Eye (tissue), 1 donor: ENCODE measurements at places on chromosomes 12 and 14.

DNA sequence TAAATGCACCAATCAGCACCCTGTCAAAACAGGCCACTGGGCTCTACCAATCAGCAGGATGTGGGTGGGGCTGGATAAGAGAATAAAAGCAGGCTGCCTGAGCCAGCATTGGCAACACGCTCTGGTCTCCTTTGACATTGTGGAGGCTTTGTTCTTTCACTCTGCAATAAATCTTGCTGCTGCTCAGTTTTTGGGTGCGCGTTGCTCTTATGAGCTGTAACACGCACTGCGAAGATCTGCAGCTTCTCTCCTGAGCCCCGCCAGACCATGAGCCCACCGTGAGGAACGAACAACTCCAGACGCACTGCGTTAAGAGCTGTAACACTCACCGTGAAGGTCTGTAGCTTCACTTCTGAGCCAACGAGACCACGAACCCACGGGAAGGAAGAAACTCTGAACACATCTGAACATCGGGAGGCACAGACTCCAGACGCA, 8.4 kb upstream of the PIANP start:
- DNase-seq: no peak

DNA sequence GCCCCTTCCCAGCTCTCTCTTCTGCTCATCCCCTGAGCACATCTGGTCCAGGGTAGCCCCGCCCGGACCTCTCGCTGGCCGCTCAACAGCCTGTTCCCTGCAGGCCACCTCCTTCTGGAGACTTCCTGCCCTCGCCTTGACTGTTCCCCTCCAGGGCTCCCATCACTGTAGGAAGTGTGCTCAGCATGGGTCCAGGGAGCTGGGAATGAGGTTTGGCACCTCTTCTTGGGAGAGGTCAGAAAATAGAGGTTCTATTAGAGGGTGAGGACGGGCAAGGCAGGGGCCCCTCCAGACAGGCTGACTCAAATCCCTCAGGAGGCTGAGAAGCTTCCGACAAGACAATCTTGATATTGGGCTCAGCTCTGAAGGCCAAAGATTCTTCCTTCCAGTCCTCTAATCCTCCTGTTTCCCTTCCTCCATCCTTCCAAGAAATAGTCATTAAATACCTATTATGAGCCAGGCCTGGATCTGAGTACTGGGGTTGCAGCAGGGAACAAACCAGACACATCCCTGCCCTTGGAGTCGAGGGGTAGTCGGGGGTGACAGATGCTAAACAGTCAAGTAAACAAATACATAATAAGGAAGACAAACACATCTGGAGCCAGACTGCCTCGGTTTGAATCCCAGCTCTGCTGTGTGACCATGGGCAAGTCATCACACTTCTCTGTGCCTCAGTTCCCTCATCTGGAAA, 30.6 kb downstream of the CMKLR1 start:
- DNase-seq: no peak

DNA sequence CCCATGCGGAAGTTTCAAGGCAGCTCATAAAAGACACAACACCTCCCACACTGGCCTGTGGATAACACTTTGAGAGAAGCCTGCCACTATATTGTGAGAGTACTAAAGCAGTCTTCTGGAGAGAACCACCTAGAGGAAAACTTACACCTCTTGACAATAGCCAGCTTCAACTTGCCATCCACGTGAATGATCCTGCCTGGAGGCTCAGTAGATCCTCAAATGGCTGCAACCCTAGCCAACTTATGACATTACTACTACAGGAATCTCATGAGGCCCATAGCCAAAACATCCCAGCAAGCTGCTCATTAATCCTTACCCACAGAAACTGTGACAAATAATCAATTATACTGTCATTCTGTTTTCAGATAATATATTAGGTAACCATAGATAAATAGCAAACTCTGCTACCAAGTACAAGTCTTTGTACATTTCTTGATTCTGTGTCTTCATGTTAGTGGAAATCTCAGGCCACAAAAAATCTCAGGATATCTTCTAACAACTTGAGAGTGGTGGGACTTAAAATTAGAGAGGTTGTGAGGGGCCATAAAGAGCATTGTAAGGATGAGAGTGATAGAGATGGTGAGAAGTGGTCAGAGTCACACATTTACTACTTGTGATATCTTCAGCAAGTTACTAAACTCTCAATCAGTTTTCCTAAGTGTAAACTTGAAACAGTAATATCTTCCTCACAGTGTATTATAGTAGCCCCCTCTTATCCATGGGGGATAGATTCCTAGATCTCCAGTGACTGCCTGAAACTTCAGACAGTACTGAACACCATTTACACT, 368.0 kb downstream of the C12orf50 start:
- no peak for DNase-seq

- no peak for DNase-seq
Observed at GRCh38 chr12:89547101-89547500, 21.3 kb upstream of the POC1B start.

DNA sequence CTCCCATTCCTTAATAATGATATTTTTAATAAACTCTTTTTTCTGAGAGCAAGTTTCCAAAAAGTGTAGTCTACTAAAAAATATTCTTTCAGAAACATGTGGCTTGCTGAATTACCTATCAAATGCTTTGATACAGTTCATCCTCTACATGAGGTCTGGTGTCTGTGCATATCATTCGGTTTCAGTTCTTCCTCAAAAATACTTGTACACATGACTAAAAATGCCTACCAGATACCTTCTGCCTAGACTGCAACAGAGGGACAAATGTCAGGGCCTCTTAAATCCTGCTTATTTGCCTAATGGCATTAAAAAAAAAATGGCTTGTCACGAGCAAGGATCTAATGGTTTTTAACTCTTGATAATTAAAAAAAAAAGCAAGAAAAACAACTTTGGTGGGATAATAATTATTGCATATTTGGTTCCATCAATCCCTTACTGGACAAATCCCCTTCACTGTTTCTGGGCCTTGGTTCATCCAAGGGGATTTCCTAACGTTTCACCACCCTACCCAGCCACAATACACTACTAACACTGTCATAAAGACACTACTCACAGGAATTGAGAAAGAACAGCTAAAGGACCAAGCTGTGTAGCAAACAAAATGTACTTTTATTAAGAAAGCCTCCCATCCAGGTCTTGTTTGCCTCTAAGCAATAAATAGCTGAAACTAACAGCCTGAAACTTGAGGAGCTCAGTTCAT, 45.7 kb downstream of the PARP11 start:
- DNase-seq: no peak

DNA sequence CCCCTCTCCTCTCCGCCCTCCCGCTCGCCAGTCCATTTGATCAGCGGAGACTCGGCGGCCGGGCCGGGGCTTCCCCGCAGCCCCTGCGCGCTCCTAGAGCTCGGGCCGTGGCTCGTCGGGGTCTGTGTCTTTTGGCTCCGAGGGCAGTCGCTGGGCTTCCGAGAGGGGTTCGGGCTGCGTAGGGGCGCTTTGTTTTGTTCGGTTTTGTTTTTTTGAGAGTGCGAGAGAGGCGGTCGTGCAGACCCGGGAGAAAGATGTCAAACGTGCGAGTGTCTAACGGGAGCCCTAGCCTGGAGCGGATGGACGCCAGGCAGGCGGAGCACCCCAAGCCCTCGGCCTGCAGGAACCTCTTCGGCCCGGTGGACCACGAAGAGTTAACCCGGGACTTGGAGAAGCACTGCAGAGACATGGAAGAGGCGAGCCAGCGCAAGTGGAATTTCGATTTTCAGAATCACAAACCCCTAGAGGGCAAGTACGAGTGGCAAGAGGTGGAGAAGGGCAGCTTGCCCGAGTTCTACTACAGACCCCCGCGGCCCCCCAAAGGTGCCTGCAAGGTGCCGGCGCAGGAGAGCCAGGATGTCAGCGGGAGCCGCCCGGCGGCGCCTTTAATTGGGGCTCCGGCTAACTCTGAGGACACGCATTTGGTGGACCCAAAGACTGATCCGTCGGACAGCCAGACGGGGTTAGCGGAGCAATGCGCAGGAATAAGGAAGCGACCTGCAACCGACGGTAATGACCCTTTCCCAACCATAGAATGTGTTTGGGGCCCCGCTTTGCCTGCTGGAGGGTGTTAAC, 615 bp downstream of the CDKN1B start:
- no peak for DNase-seq

DNA sequence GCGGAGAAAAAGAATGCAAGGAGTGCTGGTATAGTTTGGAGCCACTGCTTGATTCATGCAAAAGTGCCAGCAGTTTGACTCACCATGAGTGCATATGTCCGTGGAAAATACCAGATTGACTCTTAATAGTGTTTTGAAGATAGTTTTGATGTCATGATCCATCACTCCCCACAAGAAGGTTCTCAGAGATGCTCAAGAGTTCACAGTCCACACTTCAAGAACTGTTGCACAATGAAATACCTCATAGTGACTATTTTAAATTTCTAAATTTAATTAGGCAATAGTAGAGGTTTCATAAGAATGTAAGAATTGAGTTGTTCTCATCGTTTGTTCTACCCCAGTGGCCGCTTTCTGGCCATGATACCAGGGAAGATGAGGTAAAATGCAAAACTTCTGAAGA, 286.6 kb upstream of the RGS6 start:
- no peak for DNase-seq

DNA sequence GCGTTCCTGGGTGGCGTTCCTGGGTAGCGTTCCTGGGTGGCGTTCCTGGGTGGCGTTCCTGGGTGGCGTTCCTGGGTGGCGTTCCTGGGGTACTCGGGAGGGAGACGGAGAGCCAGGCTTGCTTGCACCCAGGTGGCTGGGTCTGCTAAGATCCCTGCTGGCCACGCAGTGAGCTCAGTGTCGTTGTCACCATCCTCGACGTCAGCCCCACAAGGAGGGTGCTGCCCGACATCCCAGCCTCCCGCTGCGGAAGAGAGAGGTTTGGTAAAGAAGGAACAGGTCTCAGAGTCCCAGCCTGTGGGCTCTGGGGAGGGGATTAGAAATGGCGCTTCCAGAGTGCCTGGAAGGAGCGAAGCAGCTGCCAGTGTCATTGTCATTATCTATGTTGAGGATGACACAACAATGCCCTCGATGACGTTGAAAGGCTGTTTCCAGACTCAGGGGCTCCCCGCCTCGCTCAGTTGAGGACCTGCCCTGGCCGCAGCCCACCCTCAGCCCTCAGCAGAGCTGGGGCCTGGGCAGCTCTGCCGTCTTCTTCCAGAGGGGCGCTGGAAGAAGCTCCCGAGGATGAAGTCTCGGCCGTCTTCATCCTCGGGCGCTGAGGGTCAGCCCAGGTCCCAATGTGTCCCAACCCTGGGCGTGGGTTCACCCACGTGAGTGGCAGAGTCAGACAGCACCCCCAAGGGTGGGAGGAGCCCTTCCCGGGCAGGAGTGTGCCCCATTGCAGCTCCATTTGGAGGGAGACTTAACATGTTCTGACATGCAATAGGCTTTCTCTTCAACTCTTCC, 328.8 kb downstream of the ADGRD1 start:
- no peak for DNase-seq

DNA sequence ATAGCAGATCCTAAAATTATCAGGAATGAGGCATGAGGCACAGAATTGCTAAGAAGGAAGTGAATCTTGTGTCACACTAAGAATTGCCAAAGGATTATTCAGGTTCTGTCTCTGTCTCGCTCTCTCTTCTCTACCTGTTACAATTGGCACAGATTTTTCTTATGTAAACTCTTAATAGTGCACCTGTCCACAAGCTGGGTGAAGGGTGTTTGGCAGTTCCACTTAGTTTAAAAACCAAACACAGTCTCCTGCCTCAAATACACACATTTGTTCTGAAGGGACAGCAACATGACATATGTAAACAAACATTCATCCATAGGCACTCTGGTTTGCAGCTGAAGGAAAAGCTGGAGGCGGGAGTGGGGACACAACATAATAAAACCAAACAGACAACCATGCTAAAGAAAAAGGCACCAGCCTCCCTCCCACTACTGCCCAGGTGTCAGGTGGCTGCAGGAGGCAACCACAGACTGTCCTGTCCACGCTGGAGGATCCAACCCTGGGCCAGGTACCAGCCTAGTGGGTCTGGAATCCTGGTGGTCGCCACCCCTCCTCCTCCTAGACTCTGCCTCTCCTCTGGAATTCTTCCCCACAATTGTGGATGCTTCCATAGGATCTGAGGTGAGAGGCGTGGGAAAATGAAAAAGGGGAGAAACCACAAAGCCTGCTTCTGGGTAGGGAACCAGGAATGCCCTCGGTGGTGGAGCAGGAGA, 81.2 kb downstream of the TMEM260 start:
- no peak for DNase-seq
